ENCODE measurements at places on chromosomes 12 and 14.

GRCh38 chr12:14283489-14284144, 81.9 kb upstream of the ATF7IP start:
- DNase-seq = no peak

DNA sequence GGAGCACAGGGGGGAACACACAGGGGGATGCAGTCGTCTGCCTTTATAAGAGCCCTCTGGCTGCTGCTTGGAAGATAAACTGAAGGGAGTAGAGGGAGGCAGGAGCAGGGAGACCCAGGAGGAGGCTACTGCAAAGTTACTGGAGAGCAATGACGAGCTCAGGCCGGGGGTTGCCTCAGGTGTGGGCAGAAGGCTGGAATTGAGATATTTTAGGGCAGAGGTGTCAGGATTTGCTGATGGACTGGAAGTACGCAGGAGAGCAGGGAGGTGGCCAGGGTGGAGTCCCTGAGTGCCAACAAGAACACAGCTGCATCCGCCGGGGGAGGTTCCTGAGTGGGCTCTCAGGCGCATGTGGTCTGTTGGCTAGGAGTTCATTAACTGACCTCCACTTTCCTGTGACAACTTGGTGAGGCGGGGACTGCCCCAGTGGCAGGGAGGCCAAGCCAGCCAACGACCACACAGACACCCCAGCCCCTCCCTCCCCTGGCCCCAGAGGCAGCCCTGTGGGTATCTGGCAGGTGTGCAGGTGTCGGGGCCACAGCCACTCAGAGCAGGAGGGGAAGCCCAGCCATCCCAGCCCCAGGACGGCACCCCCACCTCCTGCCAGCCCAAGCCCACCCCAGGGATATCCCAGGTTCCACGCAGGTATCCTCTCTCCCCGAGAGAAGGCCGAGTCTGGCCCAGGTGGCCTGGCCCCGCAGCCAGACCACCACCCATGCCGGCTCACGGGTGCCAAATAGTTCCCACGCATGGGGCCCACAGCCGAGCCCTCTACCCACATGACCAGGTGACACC, 85.4 kb downstream of the NCOR2 start:
- no peak for DNase-seq

- DNase-seq = no peak
Measured at GRCh38 chr12:50639721-50640120, 124.2 kb upstream of the ATF1 start.

- DNase-seq = no peak
Measured at GRCh38 chr14:66539034-66539433, 31.1 kb downstream of the GPHN start.

DNA sequence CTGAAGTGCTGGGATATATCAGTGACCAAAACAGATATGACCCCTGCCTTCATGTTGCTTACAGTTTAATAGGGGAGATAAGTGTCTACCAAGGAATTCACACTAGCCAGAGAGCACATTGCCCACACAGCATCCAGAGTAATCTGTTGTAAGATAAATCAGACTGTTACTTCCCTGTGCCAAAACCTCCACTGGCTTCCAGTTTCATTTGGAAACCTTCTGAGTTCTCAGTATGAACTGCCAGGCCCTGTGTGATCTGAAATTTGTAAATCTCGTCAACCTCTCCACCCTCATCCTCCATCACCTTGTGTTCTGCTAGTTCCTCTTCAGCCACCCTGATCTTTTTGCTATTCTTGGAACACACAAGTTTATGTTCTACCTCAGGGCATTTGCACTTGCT, 154.7 kb downstream of the ETV6 start:
- no peak for DNase-seq

GRCh38 chr12:46562625-46563225, 190.2 kb upstream of the SLC38A2 start:
- DNase-seq = no peak

DNA sequence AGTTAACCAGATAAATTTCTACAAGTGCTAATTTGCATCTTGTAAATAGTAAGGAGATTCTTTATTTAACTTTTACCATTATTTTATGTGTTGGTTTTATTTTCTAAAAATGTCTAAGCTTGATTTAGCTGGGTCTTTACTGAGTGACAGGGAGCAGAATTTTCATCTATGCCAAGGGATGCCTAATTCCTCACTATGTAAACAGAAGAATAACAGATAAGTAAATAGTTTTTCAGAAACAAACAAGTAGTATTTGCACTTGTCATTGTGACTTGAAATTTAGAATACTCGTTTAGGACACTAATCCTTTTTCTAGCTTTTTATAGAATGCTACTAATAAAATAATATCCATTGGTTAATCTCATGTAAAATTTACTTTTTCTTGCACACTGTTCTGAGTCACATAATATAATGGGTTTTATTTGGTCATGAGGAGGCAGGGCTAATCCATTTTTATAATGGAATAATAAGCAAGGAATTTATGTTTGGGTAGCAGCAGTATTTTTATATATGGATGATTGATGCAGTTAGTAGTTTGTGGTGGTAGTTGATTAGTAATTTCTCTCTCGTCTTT, 746.5 kb downstream of the SLC6A15 start:
- no peak for DNase-seq

- no peak for DNase-seq
Measured at GRCh38 chr12:47947341-47947740, 16.1 kb upstream of the TMEM106C start.

DNA sequence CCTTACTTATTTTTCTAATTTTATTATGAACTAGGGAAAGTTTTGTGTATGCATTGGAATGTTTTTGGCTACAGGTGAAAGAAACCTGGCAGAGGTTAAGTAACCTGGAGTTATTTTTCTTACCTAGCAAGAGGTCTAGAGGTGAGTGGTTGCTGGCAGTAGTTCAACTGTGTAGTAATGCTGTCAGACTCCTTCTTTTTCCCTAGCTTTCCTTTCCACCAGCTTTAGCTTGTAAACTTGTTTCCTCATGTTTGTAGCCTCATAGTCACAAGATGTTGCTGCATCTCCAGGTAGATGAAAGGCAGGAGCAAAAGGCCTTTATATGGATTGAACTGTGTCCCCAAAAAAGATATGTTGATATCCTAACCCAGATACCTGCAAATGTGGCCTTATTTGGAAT, 105.1 kb upstream of the AMIGO2 start:
- no peak for DNase-seq

DNA sequence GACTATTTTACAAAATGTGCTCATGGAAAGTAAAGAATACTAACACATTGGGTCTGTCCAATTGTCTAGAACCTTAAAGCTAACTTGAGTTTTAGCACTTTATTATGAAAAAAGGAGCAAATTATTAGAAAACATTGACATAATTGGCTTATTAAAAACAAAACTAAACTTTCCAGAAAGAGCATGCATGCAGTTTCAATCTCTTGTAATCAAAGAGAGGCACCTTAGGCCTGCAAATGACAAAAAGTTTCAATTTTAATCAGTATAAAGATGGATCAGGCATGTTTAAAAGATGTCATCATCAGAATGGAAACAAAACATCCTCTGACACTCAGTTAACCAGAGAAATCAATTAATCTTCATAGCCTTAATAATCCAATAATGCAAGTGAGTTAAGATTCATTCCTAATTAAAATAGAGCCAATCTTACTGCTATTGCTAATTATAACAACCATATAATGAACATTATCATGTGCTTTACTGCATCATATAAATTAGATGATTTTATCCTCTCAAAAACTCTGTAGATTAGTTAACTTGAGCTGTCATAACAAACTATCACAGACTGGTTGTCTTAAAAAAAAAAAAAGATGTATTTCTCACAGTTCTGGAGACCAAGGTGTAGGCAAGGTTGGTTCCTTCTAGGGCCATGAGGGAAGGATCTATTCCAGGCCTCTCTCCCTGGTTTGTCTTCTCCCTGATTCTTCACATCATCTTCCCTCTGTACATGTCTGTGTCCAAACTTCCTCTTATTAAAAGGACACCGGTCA, 131.4 kb downstream of the RPAP3 start:
- DNase-seq = no peak

GRCh38 chr12:51970904-51971646, 19.6 kb downstream of the ACVR1B start:
- peak; percentile 24 for DNase-seq

GRCh38 chr12:94710933-94711332, 60.6 kb upstream of the TMCC3 start:
- DNase-seq = peak; percentile 24

- DNase-seq = no peak
Measured at GRCh38 chr14:100092832-100093231, 27.6 kb downstream of the EVL start.

GRCh38 chr12:96570579-96570978, 81.2 kb downstream of the CFAP54 start:
- DNase-seq = no peak
